ENCODE measurements at places on chromosomes 5 and 9. TPM values are rescaled to one million over a fixed set of nuclear protein-coding genes. Genes with fewer than 3 reads are reported as not detected.

The COL5A1 gene
- not detected for total RNA-seq

The PCDHA1 gene
- total RNA-seq = not detected

DNA sequence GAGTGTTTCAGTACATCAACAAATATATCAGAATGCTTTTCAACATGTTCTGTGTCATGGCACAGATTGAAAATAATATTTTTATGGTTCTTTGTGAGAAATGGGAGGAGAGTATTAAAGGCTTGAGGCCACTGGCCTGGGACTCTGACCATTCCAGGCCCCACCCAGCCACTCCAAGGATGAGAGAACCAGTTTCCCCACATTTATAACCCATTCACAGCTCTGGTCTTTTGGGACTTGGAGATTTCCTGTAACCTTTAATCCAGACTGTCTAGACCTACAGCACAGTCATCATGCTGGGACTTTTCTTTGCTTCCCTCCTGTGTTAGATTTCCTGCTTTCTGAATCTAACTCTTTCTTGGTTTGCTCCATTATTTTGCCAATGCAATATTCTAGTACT is 389.6 kb downstream of the KIAA0825 start:
- H3K36me3 ChIP-seq = peaks cover 2% of the 10 kb centered on the region
- no peak for DNase-seq
- H3K4me1 ChIP-seq = peaks cover 5% of the 10 kb centered on the region
- H3K4me3 ChIP-seq = no peak overlapping the region
- no peak overlapping the region for H3K27ac ChIP-seq

GRCh38 chr5:132281856-132282614 is 12.2 kb upstream of the SLC22A4 start:
- H3K36me3 ChIP-seq = no peaks in the 10 kb centered on the region
- DNase-seq = no peak
- H3K4me3 ChIP-seq = no peak overlapping the region
- H3K4me1 ChIP-seq = no peaks in the 10 kb centered on the region
- peaks cover 10% of the 10 kb centered on the region for H3K27me3 ChIP-seq
- no peak overlapping the region for H3K27ac ChIP-seq

GRCh38 chr5:172931001-172931536 is 28.2 kb upstream of the RPL26L1 start:
- H3K27me3 ChIP-seq = no peaks in the 10 kb centered on the region
- no peak overlapping the region for H3K4me3 ChIP-seq
- peaks cover 8% of the 10 kb centered on the region for H3K4me1 ChIP-seq
- no peak overlapping the region for H3K27ac ChIP-seq

The BHMT2 gene
- not detected for total RNA-seq
